ENCODE measurements at places on chromosomes 5 and 9. TPM values are rescaled to one million over a fixed set of nuclear protein-coding genes. Genes with fewer than 3 reads are reported as not detected.
A peak's percentile ranks its signal among the peaks of the same experiment; 100 is the strongest.

THG1L gene
- total RNA-seq: 9.5 TPM

- no peak for DNase-seq
- peaks cover 2% of the 10 kb centered on the region for H3K4me1 ChIP-seq
- no peak overlapping the region for H3K27ac ChIP-seq
- no peak overlapping the region for H3K4me3 ChIP-seq
Observed at GRCh38 chr9:92444841-92445240, 20.6 kb upstream of the OMD start.

- H3K4me1 ChIP-seq: peaks cover 50% of the 10 kb centered on the region
- H3K27me3 ChIP-seq: no peaks in the 10 kb centered on the region
- peaks cover 4% of the 10 kb centered on the region for H3K36me3 ChIP-seq
- H3K4me3 ChIP-seq: peak overlapping the region; percentile 92
- DNase-seq: no peak
Observed at GRCh38 chr9:133375116-133375723, 640 bp downstream of the SURF4 start.

ROR2 gene
- 0.21 TPM for total RNA-seq

WNK2 gene
- total RNA-seq: 0.95 TPM

DNA sequence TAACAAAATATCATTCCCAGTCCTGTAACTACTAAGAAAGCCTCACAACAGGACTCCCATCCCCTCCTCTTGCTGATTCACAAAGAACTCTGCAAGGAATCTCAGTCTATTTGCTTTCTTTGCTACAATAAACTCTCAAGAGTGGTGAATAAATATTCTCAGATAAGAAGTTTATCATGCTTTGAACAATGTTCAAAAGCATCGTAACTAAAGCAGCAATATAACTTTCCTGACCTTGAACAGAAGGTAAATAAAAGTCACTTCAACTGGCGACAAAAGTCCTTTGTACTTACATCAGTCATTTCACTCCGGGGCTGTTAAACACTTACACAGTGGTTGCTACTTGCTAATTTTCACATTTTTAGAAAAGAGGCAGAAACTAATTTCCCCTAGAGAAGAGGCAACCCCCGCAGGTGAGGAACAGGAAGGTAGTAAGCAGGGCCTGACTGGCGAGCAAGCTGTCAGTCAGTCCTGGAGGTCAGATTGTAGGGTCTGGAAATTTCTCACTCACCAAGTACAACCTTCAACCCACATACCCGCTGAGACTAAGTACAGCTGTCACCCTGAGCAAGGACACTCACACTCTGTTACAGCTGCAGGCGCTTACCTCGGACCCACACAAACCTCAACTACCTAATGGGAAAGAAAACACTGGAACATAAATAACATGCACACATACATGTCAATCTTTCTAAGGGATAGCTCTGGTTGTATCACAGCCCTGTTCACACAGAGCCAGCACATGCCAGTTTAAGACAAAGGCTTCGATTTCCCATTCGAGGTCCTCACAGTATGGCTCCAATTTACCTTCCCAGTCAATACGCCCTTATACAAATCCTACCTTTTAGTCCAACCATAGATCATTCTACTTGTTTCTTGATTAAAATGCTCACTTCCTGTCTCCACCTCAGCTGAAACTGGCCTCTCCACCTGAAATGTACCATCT, 104.6 kb upstream of the RETREG1 start:
- no peak for DNase-seq
- H3K4me3 ChIP-seq: no peak overlapping the region
- H3K4me1 ChIP-seq: no peaks in the 10 kb centered on the region
- no peaks in the 10 kb centered on the region for H3K27me3 ChIP-seq
- no peaks in the 10 kb centered on the region for H3K36me3 ChIP-seq

- no peak for DNase-seq
- H3K27ac ChIP-seq: no peak overlapping the region
- H3K4me3 ChIP-seq: no peak overlapping the region
- H3K27me3 ChIP-seq: no peaks in the 10 kb centered on the region
Observed at GRCh38 chr5:82766206-82766605, 311.0 kb downstream of the TMEM167A start.

DNA sequence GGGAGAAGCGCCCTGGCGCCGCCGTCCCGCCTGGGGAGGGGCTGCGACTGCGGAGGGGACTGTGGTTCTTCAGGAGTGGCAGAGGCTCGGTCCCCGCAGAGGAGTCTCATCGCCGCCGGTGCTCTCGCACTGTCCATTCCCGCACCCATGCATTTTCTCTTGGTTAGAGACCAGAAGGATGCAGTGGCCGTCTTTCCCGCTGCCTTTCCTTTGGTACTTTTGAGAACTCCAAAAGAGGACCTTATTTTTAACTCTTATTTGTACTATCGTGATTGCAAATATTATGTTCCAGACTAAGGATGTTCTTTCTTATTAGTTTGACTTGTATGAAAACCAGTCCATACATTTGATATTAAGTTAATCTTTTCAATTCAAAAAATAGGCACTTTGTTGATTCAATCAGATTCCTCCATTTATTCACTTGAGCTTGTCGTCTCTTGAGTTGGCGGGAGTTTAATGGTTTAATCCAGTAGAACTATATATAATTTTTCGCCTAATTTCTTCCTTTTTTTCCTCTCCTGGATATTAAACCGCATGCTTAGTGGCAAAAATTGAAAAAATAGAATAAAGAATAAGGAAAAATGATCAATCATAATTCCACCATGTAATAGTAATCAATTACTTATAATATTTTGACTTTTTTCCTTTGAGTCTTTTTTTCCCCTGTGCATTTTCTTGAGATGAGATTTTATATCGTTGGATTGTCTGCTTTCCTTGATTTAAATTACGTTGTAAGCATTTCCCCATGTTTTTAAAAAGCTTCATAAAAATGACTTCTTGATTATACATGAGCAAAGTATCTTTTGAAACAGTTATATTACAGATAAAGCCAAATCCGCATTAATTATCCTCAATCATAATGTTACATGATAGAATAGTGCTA, 861 bp downstream of the ZFYVE16 start:
- peak overlapping the region; percentile 82 for H3K27ac ChIP-seq
- H3K4me3 ChIP-seq: peak overlapping the region; percentile 79
- no peaks in the 10 kb centered on the region for H3K27me3 ChIP-seq
- peaks cover 4% of the 10 kb centered on the region for H3K4me1 ChIP-seq

- DNase-seq: no peak
- H3K27ac ChIP-seq: peak within 1 kb of the TSS; percentile 83
- peaks cover 7% of the 10 kb centered on the region for H3K36me3 ChIP-seq
- H3K4me1 ChIP-seq: peaks cover 33% of the 10 kb centered on the region
- no peaks in the 10 kb centered on the region for H3K27me3 ChIP-seq
Observed at GRCh38 chr9:117704024-117704575, at the start of gene TLR4. Gene TLR4, plus strand, starts transcription at chr9:117704403. Its CDS starts 70 bp downstream, at chr9:117704473.

GRCh38 chr5:35125746-35126145, 78.0 kb upstream of the AGXT2 start:
- H3K27ac ChIP-seq: no peak overlapping the region
- H3K27me3 ChIP-seq: no peaks in the 10 kb centered on the region
- H3K4me1 ChIP-seq: no peaks in the 10 kb centered on the region
- H3K36me3 ChIP-seq: no peaks in the 10 kb centered on the region
- H3K4me3 ChIP-seq: no peak overlapping the region
- DNase-seq: no peak

FAM120AOS gene
- total RNA-seq: 56.2 TPM

DNA sequence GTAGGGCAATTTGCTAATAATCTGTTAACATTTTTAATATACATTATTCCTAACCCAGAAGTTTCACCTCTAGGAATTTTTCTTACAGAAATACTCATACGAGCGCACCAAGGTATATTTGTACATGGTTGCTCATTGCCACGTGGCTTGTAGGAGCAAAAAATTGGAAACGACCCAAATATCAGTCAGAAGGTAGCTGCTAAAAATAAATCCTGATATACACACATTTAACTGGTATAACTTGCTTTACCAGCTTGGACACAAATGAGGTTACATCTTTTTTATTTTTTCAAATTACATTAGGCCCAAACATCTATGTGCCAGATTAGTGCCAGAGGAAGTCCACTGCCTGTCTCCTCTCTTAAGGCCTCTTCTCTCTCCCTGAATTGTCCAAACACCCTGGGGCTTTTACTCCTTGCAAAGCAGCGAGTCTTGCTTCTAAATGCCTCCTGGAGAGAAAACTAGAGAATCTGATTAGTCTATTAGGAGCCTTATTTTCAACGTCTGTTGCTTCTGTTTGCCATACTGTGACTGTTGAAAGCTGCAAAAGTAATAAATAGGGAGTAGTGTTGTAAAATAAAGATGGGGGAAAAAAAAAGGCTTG, 92.0 kb upstream of the SSBP2 start:
- no peak overlapping the region for H3K4me3 ChIP-seq
- DNase-seq: no peak

GRCh38 chr5:132422720-132423437, 53.4 kb downstream of the SLC22A5 start:
- no peaks in the 10 kb centered on the region for H3K27me3 ChIP-seq
- DNase-seq: no peak
- H3K27ac ChIP-seq: peak overlapping the region; percentile 74
- H3K4me3 ChIP-seq: no peak overlapping the region

RNF208 gene
- 3.7 TPM for total RNA-seq

GRXCR2 gene
- not detected for total RNA-seq

ZDHHC11B gene
- 8.7 TPM for total RNA-seq

DNA sequence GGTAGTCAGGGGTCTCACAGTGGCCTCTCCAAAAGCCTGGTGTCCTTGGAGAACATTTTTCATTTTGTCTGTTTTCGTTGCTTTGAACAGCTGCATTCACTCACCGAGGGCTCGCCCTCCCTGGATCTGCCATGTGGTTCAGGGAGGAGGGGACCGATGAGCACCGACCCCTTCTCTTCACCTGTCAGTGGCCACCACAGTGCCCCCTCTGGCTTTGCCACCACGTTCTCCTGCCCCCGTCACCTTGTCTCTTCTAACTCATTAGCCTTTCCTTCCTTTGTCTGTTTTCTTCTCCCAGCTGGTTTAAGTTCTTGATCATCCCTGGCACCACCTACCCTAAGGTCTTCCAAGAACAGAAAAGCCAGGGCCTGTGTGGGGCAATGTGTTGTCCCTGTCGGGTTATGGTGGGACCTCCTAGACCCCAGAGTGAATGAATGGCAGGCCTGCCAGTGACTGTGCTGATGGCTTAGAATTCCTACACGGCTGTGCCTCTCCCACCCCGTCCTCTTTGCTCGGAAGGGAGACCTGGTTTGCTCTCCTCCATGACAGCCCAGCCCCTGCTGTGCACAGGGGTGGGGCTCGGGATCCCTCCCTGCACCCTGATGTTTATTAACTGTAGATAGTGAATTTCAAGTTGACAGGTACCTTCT, 90.0 kb downstream of the ANKRD33B start:
- no peak overlapping the region for H3K4me3 ChIP-seq
- no peak overlapping the region for H3K27ac ChIP-seq
- no peaks in the 10 kb centered on the region for H3K27me3 ChIP-seq
- DNase-seq: no peak
